Activated CD4-positive, alpha-beta T cell treated with anti-CD3 and anti-CD28 coated beads, Interleukin-2, amount 10 ng/mL, durations not matched to agents 7 days and 5 days (primary cell): ENCODE measurements at places on chromosomes 4 and X.

GRCh38 chr4:4461178-4461577, 74.3 kb downstream of the NSG1 start:
- H3K4me1 ChIP-seq: peaks cover 13% of the 10 kb centered on the region
- no peak overlapping the region for H3K4me3 ChIP-seq
- peaks cover 19% of the 10 kb centered on the region for H3K36me3 ChIP-seq
- no peaks in the 10 kb centered on the region for H3K27me3 ChIP-seq
- DNase-seq: no peak
- no peak overlapping the region for H3K27ac ChIP-seq

- peaks cover 8% of the 10 kb centered on the region for H3K27me3 ChIP-seq
- peaks cover 6% of the 10 kb centered on the region for H3K4me1 ChIP-seq
- H3K36me3 ChIP-seq: no peaks in the 10 kb centered on the region
- H3K27ac ChIP-seq: no peak overlapping the region
These were observed 59.0 kb downstream of the ING2 start for GRCh38 chr4:183563874-183564273.

GRCh38 chr4:158322109-158322508, 111.8 kb downstream of the TMEM144 start:
- H3K27ac ChIP-seq: no peak overlapping the region
- no peaks in the 10 kb centered on the region for H3K36me3 ChIP-seq
- no peaks in the 10 kb centered on the region for H3K4me1 ChIP-seq
- H3K27me3 ChIP-seq: peaks cover 2% of the 10 kb centered on the region
- H3K4me3 ChIP-seq: no peak overlapping the region

- no peaks in the 10 kb centered on the region for H3K27me3 ChIP-seq
- no peak overlapping the region for H3K4me3 ChIP-seq
- DNase-seq: no peak
These were observed 203.3 kb upstream of the ZIC3 start for GRCh38 chrX:137362583-137362982.

DNA sequence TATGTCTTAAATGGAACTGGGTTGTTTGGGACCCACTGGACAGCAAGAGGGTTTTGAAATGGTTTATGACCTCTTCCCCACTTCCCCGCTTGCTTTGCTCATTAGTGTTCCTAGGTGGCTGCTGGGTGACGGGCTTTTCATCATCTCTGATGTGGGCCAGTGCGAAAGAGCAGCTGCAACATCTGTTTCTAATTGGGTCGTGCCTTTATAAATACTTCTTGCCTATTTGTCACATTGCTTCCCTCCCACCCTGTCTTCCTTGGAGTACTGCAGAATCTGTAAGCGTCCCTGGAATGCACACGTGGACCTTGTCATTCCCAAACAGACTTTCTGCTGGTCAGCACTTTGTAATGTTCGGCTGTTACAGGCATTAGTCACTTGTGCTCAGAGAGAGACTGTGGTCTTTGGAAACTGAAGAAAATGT, 35.2 kb downstream of the SEPTIN11 start:
- peaks cover 71% of the 10 kb centered on the region for H3K4me1 ChIP-seq
- peaks cover 8% of the 10 kb centered on the region for H3K36me3 ChIP-seq
- no peak overlapping the region for H3K4me3 ChIP-seq
- peaks cover 47% of the 10 kb centered on the region for H3K27me3 ChIP-seq

DNA sequence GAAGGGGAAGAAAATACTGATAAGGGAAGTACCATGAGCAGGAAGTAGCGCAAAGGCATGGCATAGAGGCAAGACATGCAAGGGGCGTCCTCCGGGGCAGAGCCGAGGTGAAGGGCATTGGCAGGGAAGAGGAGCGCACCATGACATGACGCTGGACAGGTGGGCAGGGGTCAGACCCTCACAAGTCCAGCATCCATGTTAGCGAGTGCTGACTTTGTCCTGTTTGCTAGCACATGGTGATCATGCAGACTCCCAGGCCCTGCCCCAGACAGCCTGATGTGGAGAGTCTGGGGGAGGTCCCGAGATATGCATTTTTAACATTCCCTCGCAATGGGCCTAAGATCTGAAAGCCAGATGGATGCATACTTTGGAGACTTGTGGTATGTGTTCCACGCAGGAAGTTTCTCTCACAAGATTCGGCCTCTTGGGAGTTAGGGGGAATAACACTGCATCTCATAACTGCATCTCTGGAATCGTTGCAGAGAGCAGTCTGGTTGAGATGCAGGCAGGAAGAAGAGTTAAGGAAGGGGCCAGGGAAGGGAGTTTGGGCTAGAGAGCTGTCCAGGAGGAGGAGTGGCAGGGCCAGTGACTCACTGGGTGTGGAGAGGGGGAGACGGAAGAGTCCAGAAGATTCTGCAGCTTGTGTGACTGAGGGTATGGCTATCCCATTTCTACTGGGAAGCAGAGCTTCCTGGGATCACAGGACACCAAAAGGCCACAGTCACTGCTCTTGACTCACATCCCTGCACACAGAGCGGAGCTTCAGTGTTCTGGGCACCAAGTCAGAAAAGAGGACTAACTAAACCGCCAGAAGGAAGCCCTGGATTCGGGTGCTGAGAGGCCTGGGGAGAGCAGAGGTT, 59.7 kb downstream of the FAM184B start:
- peaks cover 2% of the 10 kb centered on the region for H3K27me3 ChIP-seq
- H3K36me3 ChIP-seq: no peaks in the 10 kb centered on the region
- no peaks in the 10 kb centered on the region for H3K4me1 ChIP-seq
- no peak for DNase-seq
